ENCODE measurements at places on chromosomes 5 and 9. TPM values are rescaled to one million over a fixed set of nuclear protein-coding genes. Genes with fewer than 3 reads are reported as not detected.

GRCh38 chr9:18675332-18675731 lies 201.4 kb downstream of the ADAMTSL1 start:
- DNase-seq, result no peak

DNA sequence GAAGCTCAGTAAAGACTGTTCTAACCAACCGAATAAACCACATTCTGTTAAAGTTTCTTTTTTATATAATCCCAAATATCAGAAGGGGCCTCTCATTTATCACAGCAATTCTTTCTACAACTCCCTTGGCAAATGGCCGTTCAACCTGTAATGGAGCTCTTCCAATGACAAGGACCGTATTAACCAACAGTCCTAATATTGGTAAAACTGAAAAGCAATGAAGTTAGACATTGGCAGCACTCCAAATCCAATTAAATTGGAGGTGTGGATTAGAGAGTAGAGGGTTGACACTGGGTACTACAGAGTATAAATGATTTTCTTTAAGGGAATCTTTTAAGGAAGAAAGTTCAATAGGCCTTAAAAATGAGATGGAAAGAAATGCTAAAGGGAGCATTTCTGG lies 842 bp downstream of the TMED7 start:
- DNase-seq, result no peak

DNA sequence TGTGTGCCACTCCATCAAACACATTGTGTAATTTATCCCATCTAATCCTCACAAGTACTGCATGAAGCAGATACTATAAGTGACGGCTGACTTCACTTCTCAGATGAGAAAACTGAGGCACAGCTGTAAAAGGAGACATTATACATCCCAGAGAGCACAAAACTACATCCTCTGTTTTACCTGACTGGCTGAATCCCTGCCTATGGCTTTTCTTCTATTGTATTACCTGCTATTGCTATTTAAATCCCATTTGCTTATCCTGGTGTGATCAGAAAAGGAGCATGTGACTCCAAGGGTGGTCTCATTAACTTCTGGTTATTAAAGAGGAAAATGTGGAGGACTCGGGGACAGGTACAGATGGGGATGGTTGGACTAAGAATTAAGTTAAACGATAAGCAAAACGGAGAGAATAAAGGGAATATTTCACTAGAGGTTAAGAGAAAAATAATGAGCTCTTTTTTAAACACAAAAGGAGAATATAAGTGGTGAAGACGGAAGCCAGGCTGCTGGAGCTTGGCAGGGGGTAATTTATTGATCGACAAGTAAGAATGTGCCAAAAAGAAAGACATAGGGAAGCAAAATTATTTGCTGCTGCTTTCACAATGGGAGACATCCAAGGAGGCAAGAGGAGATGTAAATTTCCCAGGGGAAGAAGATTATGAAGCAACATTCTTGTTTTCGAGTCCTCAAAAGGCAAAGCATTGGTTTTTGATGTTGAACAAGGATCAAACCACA lies 155.7 kb upstream of the GPR151 start:
- no peak for DNase-seq

- no peak for DNase-seq
Measured at GRCh38 chr5:137167187-137167586, 331.9 kb downstream of the SPOCK1 start.

DNA sequence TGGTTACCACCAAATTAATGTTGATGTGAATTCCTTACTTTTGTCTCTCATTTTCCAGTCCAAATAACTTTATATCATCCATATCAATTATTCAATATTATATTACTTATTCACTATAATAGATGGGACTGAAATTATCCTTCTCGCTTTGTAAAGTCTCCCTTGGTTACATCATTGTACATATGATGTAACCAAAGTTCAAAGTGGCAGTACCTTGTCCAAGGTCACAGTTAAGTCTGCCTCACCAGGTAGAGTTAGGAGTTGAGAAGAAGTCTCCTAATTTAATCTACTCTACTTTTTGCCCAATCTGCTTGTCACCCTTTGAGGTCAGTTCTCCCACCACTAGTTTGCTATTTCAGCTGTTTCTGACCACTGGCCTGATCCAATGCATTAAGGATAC lies 83.7 kb upstream of the CLINT1 start:
- DNase-seq, result no peak

DNA sequence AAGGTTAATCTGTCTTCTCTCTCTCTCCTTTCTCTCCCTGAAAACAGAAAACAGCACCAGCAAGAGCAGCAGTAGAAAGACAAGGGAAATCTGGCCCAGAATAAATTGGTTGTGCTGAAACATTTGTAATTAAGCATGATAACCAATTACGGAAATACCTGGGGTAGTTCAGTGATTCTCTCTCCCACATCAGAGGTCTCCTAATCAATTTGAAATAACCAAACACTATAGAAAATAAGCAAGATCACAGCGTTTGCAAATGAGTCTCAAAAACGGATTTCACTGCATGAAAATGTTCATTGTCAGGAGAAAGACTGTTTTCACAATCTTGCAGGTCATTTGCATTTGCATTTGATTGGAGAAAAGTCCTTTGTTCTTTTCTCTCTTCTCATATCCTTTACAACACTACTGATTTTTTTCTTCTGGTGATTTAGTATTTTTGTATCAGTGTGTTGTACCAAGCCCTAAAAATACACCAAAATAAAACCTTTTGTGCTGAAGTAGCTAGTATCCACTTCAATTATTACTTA lies 36.8 kb upstream of the CDH6 start:
- no peak for DNase-seq

- DNase-seq, result no peak
Measured at GRCh38 chr5:63928451-63928850, 33.8 kb downstream of the HTR1A start.

DNA sequence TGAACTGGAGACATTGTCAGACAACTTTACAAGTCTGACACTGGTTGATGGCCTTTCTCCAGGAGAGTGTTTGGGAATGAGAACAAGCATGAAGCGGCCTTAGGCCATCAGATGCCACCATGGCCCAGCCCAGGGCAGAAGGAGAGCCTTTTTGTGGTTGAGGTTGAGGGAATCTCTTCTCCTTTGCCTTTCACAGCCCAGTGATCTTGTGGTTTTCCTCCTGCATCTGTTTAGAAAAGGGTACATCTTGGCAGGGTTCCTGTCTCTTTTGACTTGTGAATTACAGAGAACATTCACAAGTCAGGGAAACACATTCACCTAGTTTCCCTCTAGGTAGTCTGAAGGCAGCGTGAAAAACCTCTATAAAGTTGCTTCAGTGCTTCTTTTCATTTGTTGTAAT lies 27.5 kb downstream of the DMRT2 start:
- no peak for DNase-seq

GRCh38 chr5:150780187-150780692 lies 1.7 kb downstream of the SMIM3 start:
- no peak for DNase-seq

The GZMA gene
- 0.37 TPM for polyA plus RNA-seq
